ENCODE measurements at places on chromosomes 3 and 15.

- no peak for DNase-seq
These were observed 50.0 kb upstream of the LCTL start for GRCh38 chr15:66615846-66616245.

- DNase-seq = no peak
These were observed 18.2 kb upstream of the GJD2 start for GRCh38 chr15:34773013-34773412.

DNA sequence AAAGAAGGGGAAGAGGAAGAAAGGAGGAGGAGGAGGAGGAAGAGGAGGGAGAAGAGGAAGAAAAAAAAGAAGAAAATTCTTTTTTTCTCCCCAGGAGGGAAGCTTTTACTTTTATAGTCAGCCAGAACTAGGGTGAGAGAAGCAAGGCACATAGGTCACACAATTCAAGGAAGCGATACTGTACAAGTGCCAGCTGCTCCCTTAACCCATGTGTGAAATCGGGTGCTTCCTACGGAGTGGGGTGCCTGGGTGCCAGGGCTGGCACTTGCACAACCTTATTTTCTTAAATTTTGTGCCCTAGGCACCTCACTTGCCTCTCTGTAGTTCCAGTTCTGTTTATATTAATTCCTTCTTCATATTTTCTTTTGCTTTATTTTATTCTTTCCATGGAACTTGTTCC is 150.4 kb downstream of the LIPC start:
- DNase-seq = no peak

GRCh38 chr15:69435985-69436384 is 16.6 kb upstream of the RPLP1 start:
- no peak for DNase-seq

DNA sequence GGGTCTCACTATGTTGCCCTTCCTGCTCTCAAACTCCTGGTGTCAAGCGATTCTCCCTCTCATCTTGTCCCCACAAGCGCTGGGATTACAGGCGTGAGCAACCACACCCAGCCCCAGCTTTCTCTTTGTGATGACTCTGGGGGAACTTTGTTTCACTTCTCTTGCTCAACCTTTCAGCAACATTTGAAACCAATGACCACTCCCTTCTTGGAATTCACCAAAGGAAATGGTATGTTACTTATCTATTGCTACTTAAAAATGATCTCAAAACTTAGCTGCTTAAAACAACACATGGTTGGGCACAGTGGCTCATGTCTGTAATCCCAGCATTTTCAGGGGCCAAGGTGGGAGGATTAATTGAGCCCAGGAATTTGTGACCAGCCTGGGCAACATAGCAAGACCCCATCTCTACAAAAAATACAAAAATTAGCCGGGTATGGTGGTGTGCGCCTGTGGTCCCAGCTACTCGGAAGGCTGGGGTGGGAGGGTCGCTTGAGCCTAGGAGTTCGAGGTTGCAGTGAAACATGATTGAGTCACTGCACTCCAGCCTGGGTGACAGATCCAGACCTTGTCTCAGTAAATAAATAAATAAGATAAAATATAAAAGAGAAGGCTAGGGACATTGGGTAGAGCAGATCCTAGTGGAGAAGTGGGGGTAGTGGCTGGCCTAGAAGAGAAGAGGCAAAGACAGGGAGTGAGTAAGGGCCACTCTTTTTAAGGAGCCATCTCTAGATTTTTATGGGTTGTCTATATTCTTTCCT is 10.3 kb upstream of the COPG1 start:
- DNase-seq = no peak

- DNase-seq = no peak
These were observed 24.1 kb downstream of the SIDT1 start for GRCh38 chr3:113556316-113556945.

DNA sequence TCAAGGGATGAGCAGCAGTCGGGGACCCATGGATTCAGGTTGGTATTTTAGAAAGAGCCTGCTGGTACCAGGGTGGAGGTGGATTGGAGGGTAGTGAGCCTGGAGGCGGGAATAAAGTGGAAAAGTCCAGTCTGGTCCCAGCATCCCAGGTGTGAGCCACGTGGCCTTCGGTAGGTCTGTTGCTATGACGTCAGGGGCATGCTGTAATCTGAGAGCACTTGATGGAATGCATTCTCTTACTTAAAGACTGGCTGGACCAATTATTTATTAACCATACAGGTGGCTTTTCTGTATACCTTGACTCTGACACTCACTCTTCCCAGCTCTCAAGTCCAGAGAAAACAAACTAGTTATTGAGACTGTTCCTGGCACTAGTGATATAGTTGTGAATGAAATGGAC is 389.9 kb upstream of the RGMA start:
- DNase-seq = no peak

GRCh38 chr3:45873638-45874037 is 12.7 kb upstream of the CCR9 start:
- DNase-seq = no peak

- no peak for DNase-seq
These were observed 109.5 kb upstream of the OCA2 start for GRCh38 chr15:28208583-28208982.

DNA sequence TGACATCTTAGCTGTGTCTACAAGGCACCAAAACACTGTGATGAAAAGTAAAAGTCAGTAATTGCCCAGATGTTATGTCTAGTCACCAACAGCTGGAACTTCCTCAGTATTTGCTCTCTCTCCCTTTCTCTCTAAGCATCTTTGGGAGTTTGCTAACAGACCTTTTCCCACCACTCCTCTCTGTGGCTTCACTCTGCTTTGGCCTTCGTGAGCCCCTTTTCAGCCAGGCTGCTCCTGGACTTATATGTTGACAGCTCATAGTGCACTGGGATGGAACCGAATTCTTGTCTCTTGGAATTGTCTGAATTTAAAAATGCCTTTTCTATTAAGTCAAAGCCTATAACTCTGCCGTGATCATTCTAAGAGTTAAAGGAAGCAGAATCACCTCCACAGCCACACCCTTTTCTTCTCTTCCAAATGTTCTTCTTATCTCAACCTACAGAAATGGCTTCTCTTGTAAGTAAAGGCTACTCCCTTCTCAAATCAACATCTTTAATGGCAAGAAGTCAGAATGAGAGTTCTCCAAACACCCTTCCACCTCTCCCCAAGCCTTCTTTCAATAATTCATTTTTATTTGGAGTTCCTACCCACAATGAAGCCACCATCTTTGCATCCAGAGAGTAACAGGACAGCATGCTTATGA is 17.2 kb upstream of the FOXP1 start:
- DNase-seq = no peak

DNA sequence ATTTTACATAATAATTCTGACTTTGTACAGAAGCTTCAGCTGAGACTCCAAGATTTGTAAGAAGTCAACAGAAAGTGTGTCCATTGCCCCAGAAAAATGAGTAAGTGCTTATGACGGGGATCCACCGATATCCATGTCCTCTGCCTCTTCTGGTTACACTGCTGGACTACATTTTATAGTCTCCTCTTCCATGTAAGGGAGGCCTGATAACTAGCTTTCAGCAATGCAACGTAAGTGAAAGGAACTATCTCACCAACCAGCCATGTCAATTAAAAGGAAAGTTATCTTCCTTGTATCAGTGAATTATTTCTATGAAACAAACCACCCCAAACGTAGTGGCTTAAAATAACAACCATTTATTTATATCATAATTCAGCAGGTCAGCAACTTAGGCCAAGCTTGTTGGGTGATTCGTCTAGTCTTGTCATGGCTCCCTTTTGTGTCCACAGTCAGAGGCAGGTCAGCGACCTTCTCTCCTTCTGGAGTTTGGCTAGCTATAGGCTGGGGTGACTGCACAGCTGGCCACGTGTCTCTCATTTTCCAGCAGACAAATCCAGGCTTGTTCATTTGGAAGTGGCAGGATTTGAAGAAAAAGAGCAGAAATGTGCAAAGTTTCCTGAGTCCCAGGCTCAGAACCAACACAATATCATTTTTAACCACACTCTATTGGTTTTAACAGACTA is 44.9 kb downstream of the TRIM69 start:
- no peak for DNase-seq

GRCh38 chr3:171876680-171877147 is 33.6 kb downstream of the TMEM212 start:
- no peak for DNase-seq

DNA sequence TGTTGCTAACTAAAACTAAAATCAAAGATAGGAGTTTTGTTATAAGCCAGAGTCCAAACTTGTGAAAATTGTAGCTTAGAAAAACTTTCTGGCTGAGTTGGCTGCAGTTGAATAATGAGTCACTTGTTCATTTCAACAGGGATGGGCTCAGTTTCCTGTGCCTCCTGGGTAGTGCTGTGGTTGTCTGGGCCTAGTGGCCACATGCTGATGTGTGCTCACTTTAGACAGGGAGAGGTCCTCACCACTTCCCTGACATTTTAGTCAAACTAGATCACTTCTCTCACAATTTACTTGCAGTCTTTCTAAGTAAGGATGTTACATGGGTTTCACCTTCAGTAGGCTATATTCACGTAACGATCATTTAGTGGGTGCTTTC is 6.3 kb upstream of the UBE2Q2 start:
- no peak for DNase-seq

GRCh38 chr15:77168616-77169015 is 97.7 kb upstream of the TSPAN3 start:
- DNase-seq = no peak

- DNase-seq = no peak
These were observed 65.7 kb downstream of the SHQ1 start for GRCh38 chr3:72782521-72782920.

GRCh38 chr3:118988198-118989130 is 46.2 kb downstream of the IGSF11 start:
- DNase-seq = no peak

- no peak for DNase-seq
These were observed 24.2 kb upstream of the SLC41A3 start for GRCh38 chr3:126107957-126108675.

GRCh38 chr3:56917361-56918110 is 115.8 kb upstream of the ARHGEF3 start:
- DNase-seq = no peak

- DNase-seq = no peak
These were observed 14.4 kb downstream of the FANCD2OS start for GRCh38 chr3:10093678-10094077.

DNA sequence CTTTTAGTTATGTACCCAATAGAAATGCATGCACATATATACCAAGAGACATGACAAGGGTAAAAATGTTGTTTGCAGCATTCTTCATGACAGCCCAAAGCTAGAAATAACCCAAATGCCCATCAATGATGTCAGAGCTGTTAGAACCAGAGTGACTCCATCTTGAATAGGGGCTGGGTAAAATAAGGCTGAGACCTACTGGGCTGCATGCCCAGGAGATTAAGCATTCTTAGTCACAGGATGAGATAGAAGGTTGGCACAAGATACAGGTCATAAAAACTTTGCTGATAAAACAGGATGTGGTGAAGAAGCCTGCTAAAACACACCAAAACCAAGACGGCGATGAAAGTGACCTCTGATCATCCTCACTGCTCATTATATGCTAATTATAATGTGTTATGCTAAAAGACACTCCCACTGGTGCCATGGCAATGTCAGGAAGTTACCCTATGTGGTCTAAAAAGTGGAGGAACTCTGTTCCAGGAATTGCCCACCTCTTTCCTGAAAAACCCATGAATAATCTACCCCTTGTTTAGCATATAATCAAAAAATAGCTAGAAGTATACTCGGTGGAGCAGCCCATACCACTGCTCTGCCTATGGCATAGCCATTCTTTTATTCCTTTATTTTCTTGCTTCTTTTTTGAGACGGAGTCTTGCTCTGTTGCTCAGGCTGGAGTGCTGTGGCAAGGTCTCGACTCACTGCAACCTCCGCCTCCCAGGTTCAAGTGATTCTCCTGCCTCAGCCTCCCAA is 32.9 kb downstream of the ZBTB11 start:
- no peak for DNase-seq

DNA sequence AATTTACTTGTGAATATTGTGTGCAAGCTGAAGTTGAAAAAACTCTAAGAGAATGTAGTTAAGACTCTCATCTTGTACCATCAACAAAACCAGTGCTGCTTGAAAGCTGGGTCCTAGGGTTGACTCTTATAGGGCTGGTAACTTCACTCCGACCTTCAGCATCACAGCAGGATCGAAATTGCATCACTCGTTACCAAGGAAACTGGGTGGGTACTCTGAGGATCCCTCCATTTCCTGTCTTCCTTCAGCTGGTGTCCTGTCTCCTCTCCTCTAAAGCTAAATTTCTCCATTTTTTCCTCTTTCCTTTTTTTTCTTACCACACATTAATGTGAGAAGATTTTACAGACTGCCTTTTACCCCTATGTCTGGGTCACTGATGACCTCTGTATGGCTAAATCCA is 3.0 kb upstream of the APH1B start:
- DNase-seq = no peak

- no peak for DNase-seq
These were observed at the start of the genes CCR5AS and CCRL2 for GRCh38 chr3:46406788-46407611. CCR5AS (minus strand) TSS chr3:46407066. CCRL2 (plus strand) TSS chr3:46407259; CDS start chr3:46408080, 821 bp downstream.

Measured in NCI-H1930 (cell line).